ENCODE measurements at places on chromosomes 3 and 15.

DNA sequence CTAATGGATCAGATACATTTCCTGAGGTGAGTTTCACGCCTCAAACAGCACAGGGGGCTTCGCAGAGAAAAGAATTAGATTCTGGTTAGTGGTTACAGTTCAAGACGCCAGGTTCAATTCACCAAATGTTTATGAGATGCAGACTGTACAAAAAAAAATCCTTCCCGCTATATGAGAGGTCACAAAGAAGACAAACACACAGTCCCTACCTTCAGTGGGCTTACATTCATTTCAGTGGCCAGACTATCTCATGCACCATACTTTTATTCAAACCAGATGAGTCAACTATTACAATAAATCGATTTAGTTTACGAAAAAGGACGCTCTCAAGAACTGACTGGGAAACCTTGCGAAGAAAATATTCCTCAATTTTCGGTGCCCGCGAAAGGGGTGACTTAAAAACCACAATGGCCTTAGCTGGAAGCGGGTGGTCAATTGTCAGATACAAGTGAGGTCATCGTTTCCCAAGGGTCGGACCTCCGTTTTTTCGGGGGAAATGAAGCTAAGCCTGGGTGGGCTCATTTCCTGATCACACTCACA, 695 bp downstream of the METTL6 start:
- no peak for DNase-seq

DNA sequence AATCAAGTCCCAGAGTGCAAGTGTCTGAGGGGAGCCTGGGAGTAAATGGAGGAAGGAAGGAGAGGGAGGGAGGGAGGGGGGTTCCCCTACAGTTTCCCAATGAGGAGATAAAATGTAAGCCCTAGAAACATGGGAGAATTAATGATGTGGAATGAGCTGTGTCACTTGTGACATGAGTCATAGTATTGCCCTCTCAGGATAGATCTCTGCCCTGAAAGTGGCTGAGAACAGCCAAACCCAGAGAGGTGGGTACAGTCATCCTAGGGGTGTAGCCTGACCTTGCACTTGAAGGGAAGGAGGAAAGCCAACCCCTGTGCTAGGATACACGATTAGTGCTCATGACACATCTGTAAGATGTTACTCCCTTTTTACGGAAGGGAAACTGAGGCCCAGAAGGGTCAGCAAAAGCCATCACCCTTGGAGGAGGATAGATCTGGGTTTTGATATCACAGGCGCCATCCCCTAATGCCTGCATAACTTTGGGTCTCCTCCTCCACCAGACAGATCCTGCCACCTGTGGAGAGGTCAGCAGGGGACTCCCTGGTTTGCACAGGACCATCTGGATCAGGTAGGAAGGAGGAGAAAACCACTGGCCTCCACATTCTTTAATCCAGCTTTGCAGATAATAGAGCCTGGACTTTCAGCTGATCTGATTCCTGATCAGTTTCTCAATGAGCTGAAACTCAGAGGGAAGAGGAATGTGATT, 23.1 kb upstream of the USP3 start:
- DNase-seq = peak; percentile 38

GRCh38 chr3:120452816-120453215, 2.0 kb upstream of the FSTL1 start:
- no peak for DNase-seq

- DNase-seq = no peak
Observed at GRCh38 chr3:186284349-186284652, 77.7 kb downstream of the DGKG start.

DNA sequence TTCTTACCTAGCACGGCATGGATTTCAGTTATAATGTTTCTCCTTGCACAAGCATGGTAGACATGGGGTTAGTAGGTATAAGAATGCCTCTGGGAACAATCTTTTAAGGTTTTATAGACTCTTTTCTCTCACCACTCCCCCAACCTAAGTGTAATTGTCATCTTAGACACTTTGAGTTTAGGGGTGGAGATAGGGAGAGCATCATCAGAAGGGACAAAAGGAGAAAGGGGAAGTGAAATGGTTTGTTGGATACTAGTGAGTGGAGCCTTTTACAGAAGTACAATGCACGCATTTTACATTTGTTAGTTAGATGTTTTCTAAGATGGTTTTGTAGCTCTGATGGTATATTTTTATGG, 189.2 kb downstream of the TP63 start:
- DNase-seq = no peak

- no peak for DNase-seq
Observed at GRCh38 chr3:125143982-125144652, 68.4 kb downstream of the SLC12A8 start.

GRCh38 chr15:38093931-38094330, 158.7 kb upstream of the SPRED1 start:
- DNase-seq = no peak

DNA sequence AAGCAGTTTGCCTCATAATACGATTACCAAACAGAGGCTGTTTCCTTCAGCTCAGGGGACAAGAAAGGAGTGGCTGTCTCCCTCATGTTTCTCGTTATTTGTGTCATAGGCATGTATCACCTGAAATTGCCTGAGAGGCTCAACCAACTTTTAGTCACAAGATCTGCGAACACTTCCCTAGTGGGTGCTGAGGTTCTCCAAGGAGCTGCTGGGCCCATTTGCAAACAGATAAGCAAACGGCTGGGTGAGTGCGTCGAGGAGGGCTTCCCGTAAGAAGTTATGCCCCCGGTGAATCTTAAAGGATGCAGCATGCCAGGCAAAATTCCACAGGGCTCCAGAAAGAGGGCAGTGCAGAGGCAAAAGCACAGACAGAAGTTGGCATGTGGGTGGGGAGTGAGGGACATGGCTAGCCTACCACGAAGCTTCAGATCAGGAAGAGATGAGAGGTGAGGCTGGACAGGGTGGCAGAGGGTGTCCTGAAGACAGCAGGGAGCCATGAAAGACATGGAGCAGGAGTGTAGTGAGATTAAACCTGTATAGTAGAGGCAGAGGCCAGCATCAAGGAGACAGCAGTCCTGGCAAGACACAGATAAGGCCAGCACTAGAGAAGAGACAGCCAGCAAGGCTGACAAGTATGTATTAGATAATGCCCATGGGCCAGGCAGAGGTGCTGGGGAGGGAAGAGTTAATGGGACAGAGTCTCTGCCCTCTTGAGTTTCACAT, 4.0 kb upstream of the GP9 start:
- no peak for DNase-seq

DNA sequence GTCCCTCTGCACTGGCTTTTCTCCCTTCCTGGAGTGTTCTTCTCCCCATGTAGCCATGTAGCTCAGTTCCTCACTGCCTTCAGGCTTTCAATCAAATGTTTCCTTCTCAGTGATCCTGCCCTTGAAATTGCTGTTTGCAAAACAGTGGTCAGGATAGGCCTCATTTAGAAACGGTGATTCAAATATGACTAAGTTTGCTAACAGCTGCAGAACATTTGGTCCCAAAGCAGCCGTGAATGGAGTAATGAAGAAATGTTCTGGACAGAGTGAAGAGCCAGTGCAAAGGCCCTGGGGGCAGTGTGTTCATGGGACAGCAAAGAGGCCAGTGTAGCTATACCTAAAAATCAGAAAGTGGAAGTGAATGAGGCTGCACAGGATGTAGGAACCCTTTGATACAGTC, 223.4 kb downstream of the FEZF2 start:
- no peak for DNase-seq

DNA sequence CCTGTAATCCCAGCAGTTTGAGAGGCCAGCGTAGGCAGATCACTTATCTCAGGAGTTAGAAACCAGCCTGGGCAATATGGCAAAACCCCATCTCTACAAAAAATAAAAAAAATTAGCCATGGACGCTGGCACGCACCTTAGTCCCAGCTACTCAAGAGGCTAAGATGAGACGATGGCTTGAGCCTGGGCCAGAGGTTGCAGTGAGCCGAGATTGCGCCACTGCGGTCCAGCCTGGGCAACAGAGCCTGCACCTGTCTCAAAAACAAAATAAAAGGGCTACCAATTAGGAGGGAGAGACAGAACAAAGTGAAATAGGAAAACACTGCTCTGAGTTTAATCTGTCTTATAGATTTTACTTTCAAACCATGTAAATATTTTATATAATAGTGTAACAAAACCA, 33.8 kb downstream of the MSL2 start:
- DNase-seq = no peak

- DNase-seq = no peak
Observed at GRCh38 chr3:60772584-60772983, 478.7 kb downstream of the FHIT start.

DNA sequence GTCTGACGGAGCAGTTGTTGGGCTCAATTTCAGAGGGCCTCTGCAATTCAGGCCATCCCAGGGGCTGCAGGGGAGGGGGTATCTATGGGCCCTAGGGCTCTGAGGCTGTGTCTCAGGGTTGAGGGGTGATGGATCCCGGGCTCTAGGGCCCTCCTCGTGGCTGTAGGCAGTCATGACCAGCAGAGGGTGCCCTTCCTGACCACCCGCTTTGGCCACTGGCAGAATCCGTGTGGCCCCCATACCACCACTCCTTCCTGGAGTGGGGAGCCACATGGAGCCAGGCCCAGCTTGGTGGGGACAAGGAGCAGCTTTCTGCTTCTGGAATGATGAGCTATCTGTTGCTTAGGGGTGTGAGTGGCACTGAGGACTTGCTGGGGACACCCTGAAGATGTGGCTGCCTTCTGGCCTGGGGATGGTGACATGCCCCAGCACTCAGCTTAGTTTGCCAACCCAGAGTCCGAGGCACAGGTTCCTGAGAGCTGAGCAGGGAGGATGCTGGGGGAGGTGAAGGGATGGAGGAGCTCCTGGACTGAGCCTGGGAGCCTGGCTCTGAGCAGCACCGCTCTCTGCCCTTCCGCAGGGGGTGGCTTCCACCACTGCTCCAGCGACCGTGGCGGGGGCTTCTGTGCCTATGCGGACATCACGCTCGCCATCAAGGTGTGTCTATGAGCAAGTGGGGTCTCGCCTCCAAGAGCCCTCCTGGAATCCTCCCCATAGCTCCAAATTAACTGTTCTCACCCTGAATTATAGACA, 20.2 kb downstream of the HDAC11 start:
- no peak for DNase-seq

GRCh38 chr3:116005404-116005803, 382.1 kb downstream of the GAP43 start:
- no peak for DNase-seq

DNA sequence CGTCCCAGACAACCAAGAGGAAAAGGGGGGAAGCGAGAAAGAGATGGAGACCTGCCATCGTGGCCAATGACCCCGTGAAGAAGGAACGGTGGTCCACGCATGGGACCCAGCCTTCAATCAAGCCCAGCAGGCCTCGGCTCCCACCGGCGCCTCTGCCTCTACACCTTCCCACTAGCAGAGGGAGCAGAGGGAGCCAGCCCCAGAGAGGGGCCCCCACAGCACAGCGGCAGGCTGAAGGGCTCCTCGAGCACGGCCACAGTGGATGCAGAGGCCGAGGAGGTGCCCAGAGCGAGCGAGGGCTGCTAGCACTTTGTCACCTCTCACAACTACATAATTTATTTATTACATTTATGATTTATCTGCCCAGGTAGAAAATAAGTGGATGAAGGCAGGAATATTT, 68.4 kb upstream of the TOPAZ1 start:
- DNase-seq = no peak

DNA sequence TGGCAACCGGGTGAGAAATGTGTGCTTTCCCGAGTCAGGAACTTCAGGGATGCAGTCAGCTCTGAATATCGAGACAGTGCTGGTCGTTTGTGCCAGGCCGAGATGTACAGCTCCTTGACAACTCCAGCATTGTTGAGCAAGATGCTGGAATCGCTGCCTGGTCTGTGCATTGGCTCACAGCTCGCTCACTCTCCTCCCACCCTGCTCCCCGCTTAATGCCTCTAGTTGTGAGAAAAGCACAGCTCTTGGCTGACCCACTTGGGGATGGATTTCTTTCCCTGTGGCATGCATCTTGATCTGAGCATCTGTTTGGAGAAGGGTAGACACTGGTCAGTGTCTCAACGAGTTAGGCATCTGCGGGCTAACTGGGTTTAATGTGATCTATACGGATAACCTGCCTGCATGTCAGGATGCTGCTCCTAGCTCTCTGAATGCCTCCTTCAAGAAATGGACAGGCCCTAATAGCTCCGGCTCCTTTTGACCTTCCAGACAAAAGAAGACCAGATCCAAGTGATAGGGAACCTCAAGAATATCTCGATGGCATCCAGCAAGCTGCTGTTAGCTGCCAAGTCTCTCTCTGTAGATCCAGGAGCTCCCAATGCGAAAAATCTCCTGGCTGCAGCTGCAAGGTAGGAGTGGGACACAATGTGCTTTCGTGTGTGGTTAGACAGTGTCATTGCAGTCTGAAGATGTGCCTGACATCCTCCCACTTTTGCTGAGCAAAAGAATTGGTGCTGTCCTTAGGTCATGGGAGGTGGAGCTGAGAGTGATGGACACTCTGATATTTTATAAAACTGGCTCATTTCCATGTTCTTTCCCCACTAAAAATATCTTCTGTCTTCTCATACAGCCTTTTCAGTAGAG, 302.2 kb upstream of the TPM1 start:
- DNase-seq = no peak

- DNase-seq = no peak
Observed at GRCh38 chr3:194380326-194380725, 10.8 kb upstream of the LRRC15 start.

- DNase-seq = no peak
Observed at GRCh38 chr3:146705225-146705624, 100.1 kb upstream of the PLSCR5 start.

GRCh38 chr3:37751967-37752648, 109.6 kb upstream of the CTDSPL start:
- DNase-seq = no peak

- DNase-seq = no peak
Observed at GRCh38 chr3:133152056-133152455, 113.9 kb downstream of the TMEM108 start.

DNA sequence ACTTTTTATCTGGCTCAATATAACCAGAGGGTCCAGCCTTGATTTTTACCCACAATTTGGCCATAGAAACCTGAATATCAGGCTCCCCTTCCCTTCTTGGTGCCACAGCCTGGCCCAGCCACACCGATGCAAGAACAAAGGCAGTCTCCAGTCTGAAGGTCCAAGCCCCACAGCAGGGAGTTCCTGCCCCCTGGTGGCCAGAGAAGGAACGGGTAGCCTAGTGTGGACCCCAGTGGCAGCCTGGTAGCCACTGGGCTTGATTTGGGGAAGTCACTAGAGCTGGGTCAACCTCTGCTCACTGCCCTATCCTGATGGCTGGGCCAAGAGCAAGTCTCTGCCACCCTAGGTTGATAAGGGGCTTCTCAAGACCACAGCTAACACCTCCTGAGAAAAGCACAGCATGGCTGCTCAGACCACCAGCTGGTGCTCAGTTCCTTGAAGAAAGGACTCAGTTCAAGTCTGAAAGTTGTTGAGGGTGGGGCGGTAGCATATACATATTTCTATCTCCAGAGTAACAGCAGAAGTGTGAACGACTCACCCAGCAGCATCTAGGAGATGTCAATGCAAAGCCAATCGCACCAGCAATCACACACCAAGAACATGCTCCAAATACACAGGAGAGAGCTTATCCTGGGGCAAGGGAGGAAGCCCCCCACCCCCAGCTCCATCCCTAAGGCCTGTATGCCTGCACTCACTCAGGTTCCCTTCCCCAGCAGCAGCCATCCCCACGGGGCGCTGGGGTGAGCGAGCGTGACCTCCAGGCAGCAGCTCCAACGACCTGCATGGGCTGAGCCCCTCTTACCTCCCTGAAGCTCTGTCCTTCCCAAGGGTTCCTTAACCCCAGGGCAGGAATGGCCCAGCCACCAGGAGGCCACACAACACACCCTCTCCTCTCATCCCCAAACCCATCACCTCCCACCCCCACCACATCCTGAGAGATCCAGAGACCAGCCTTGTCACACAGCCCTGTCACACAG, 7.6 kb downstream of the PFKFB4 start:
- peak; percentile 64 for DNase-seq

GRCh38 chr3:193387596-193387995, 9.0 kb upstream of the ATP13A5 start:
- no peak for DNase-seq
